Activated CD4-positive, alpha-beta T cell treated with anti-CD3 and anti-CD28 coated beads for 4 hours (primary cell): ENCODE measurements at places on chromosomes 12 and 14.

DNA sequence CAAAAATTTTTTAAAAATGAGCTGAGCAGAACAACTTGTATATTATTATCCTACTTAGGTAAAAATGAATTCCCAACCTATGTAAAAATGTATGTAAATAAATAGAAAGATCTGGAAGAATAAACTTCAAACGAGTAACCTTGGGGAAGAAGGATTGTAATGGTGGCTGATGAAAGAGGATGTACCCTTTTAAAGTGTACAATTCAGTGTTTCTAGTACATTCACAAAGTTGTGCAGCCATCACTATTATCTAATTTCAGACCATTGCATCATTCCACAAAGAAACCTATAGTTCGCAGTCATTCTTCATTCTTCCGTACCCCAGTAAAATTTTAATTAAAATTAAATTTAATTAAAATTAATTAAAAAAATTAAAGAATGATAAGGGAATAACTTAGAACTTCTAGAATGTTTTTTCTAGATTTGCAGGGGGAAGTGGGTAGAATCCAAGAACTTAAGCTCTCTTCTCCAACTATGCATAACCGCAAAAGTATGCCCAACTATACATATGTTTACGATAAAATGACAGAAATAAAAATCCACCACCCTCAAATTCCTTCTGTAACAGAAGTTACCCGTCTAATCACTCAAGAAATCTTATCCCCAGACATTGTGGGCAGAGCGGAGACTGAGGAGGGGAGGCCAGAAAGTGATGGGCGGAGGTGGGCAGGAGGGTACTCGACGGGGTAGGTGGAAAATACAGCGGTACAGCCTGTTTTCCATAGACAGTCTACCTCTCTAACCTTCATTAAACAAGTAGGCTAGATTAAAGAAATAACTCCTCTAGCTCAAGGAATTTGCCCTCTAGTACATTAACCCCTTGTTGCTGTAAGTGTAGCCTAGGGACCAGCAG is 921 bp downstream of the DEPDC4 start:
- no peak for DNase-seq

DNA sequence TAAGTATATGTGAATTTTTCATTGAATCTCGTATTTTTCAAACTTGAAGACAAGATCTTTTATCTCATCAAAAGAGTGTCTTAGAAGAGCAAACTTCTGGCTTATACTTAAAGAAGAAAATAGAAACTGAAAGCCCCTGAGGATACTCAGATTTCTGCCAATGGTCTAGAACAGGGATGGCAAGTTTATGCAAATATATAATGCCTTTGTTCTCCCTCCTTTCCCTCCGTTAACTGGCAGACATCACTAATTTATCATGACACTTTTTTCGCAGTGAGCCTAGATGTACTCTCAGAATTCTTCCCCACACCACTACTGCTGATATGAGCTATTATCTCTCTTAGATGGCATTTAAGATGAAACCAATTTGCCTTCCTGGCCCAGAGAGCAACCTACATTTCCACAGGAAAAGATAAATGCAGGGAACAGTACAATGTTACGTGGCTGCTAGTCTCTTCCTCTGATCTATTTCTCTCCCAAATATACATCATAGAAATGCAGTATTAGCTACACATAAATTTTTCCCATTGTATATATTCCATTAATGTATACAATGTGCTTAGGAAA is 40.0 kb upstream of the DAAM1 start:
- DNase-seq = no peak

- DNase-seq = no peak
Observed at GRCh38 chr14:89029961-89030694, 205.7 kb downstream of the TTC8 start.

DNA sequence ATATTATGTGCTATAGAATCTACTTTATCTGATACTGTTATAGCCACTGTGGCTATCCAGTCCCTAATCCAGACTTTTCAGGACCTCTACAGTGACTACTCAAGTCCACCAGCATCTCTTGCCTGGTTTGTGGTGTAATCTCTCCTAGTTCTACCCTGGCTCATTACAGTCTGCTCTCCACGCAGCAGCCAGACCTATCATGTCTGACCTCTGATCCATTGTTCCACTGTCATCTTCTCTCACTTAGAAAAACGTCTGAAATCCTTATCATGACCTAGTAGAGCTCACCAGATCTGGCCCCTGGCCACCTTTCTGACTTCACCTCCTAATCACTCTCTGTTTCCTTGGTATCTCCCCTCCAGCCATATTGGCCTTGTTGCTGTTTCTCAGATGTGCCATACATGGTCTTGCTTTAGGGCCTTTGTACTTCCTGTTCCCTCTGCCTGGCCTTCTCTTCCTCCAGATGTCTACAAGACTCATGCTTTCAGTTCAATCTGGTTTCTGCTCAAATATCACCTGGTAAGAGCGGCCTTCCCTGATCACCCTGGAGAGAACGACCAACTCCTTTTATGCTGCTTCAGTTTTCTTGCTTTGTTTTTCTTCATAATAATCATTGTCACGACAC is 475.5 kb downstream of the AACS start:
- DNase-seq = no peak

GRCh38 chr14:50260511-50260910 is 29.1 kb upstream of the SOS2 start:
- DNase-seq = no peak

- DNase-seq = no peak
Observed at GRCh38 chr14:81303258-81303935, 82.6 kb upstream of the GTF2A1 start.

DNA sequence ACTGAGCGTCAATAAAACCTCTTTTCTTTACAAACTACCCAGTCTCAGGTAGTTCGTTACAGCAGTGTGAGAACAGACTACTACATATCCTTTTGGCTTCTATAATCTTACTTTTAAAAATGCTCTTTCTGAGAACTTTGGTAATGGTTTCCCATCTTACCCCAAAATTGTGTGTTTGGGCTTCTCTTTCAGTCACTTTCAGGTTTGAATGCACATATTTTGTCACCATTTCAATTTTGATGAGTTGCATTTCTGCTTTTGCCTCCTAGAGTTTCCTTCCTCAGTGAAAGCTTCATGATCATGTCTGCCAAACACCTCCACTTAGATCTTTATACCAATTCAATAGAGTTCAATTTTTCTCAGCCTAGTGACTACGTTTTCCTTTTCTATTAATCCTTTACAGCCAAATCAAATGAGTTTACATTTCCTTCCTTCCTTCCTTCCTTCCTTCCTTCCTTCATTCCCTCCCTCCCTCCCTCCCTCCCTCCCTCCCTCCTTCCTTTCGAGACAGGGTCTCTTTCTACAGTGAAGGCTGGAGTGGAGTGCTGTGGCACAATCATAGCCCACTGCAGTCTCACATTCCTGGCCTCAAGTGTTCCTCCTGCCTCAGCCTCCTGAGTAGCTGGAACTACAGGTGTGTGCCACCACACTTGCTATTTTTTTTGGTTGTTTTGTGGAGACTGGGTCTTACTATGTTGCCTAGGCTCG is 124.9 kb downstream of the BCAT1 start:
- DNase-seq = no peak

DNA sequence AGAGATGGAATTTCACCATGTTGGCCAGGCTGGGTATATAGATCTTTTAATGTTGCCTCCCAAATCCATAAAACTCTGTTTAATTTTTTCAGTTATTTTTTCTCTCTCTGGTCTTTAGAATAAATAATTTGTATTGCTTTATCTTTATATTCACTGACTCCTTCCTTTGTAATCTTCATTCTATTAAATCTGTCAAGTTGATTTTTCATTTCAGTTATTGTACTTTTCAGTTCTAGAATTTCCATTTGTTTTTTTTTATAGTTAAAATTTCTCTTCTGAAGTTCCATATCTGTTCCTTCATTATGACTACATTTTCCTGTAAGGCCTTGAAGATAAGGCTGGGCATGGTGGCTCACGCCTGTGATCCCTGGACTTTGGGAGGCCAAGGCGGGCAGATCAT is 13.6 kb upstream of the SPPL3 start:
- no peak for DNase-seq

DNA sequence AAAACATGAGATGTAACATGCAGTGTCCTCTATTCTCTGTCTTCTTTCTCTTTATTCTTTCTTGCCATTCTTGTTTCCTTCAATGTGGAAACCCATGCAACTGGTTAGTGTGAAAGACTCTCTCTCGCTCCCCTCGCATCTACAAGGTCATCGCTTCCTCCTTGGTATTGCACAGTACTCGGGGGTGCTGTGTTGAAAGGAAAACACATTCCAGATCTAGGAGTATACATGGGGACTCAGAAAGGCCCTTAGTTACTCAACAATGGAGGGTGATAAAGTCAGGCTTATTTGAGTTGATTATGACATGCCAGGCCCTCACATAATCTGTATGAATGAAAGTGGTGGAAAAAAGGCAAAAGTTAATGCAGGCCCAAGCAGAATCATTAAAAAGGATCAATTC is 75.5 kb upstream of the OVCH1 start:
- DNase-seq = no peak

- no peak for DNase-seq
Observed at GRCh38 chr12:24599736-24600135, 349.2 kb downstream of the BCAT1 start.

DNA sequence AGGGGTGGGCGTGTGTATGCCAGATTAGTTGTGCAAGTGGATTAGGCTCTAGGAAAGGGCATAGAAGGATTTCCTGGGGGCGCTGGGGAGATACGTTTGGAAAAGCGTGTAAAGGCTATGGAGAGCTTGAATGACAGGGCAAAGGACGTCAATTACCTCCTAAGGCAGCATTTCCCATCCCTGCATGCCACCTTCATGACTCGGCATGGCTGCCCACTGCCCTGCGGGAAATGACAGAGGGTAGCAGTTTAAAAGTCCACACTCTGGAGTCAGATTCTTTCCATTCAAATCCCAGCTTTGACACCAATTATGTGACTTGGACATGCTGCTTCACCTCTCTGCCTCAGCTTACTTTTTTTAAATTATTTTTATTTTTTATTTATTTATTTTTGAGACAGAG is 14.8 kb upstream of the TMEM229B start:
- no peak for DNase-seq

- no peak for DNase-seq
Observed at GRCh38 chr12:131613186-131613585, 97.7 kb upstream of the SFSWAP start.

- no peak for DNase-seq
Observed at GRCh38 chr14:24197056-24197450, 1.8 kb upstream of the TM9SF1 start.

DNA sequence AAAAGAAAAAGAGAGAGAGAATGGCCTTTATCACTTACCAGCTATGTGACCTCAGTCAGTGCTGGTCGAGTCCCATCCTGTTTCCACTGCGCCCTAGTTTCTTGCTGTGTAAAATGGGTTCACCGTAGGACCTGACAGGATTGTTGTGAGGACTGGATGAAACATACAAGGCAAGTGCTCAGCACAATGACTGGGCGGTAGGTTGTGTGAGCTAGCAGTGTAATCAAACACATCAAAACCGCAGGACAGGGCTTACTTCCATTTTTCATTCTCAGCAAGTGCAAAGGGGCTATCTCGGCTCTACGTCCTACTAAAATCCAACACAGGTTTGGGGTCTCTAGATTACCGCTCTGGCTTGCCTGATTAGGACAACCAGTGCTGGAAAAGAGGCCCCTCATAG is 36.4 kb upstream of the ATXN2 start:
- DNase-seq = no peak

DNA sequence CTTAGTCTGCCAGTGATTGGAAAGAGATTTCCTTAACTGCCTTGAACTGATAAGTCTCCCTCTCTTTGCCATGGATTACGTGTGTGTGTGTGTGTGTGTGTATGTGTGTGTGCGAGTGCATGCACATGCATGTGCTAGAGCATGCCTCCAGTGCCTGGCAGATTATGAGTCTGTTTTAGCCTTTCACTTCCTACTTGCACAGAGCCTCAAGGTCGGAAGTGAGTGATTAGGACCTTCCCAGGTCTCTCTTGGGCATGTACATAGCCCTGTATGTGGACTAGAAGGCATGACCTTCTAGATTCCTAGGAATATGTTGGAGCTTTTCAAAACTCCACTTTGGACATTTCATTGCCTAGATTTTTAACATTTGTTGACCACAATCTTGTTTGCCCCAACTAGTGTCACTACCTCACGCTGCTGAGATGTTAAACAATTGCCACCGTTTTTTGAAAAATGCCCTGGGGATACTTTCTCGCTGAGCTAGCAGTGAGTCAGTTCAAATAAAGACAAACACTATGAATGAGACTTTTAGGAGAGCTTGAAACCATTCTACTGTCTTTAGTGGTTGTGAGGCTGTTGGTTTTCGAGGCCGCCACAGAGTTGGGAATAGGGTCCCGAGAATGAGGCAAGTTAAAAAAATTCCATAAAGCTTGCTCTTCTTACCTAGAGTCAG is 28.2 kb downstream of the KIAA0586 start:
- no peak for DNase-seq

DNA sequence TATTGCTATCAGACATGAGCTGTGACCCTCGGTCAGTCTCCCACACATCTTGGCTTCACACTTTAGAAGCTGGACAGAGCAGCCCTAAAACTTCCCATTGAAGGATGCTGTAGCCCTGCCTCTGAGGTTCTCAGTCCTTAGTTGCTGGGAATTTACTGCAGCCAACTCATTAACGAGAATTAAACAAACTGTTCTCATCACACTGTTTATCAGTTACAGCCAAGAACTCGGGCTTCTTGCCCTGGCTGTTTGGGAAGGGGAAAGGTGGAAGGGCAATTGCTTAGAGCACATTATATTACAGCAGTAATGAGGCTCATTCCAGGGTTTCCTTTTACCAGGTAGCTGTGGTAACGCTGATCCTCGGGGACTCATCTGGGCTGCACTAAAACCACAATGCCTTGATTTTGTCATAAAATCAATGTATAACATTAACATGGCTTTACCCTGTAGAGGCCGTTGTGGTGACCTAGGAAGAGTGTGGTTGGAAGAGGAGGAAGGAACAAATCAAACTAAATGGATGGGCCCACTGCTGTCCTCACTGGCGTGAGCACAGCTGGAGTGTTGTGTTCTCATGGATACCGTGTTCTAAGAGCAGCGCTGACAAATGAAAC is 87.1 kb downstream of the GPR135 start:
- no peak for DNase-seq

GRCh38 chr12:124565656-124566160 is 1.7 kb downstream of the NCOR2 start:
- DNase-seq = no peak

GRCh38 chr12:108459149-108459548 is 55.9 kb upstream of the FICD start:
- no peak for DNase-seq

DNA sequence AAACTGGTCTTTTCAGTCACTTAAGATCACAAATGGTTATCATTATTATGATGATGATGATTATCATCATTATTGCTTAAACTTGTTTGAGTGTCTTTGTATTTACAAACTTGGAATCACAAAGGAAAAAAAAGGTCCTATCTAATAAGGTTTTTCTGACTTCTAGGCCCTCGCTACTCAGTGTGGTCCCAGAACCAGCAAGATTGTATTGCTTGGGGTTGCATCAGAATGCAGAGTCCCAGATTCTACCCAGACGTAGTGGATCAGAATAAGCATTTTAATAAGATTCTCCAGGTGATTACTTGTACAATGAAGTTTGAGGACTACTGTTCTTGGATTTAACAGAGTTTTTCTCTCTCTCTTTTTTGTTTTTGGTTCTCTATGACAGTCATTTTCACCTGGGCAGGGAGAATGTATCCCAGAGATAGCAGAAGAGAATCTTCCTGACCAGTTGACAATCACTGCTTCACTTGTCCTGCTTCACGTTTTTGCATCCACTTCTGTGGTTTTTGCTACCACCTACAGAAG is 29.3 kb upstream of the PPP1R12A start:
- no peak for DNase-seq
